ENCODE measurements at places on chromosomes 3 and 15.

DNA sequence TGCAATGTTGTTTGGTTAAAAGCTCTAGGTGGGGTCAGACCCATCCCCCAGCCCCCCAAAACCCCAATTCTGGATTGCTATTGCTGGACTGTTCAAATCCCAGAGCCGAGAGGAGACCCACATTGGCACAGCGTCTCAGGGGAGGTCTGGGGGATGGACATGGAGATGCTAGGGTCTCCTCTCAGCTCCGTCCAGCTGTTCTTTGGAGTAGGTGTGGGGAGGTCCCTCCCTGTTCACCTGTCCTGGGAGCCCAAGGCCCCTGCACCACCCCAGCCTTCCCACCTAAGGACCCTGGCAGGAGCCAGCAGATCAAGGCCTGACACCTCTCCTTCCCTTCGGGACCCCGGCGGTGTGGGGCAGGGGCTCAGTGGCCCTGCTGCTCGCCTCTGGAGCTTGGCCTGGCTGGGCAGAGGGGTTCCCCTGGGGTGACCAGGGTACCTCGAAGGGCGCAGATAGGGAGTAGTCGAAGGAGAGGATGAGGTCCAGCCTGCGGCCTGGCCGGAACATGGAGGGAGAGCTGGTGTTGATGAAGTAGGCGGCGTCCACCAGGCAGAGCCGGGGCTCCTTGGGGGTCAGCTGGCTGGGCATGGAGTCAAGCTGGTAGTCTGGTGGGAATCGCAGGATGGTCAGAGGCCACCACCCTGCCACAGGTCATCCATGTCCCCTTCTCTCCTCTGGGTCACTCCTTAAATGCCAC is 23.9 kb downstream of the PLA2G4D start:
- DNase-seq, result no peak

DNA sequence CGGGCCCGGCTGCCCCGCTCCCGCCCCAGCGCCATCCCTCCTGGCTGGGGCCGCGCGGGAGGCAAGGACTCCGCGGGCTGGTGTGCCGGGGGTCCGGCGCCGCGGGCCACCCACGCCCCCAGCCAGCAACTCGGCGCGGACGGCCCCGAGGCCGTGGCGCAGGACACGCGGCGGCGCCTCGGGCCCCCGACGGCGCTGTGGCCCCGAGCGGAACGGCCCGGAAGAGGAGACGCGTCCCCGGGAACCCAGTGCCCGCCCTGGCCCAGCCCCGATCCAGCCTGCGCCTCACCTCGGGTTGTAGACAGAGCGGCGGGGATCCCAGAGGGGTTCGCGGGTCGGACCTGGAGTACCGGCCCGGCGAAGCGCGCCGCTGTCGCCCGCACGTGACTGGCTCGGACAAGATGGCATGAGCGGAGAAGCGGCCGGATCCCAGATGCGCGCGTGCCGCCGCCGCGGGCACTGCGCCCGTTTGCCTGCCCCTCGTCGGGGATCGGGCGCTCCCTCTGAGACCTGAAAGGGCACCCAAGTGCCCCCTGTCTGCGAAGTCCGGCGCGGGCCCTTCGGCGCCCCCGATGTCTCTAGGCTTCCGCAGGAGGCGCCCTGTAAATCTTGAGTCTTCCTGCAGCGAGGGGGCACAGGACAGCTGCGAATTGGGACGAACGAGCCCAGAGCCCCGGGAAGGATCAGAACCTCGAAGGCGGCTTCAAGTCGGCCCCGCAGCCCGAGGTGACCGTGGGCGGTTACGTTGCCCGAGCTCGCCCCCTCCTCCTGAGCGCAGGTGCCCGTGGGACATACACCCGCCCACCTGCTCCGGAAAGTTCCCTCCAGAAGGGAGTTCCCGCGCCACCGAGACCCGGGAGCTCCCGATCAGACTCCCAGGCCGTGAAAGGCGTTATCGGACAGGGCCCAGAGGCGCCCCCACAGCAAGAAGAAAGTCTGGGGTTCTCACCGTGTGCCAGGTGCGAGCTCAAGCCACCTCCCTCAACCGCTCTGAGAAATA is 598 bp upstream of the SFMBT1 start:
- DNase-seq, result no peak

- peak; percentile 67 for DNase-seq
Measured at GRCh38 chr3:11238880-11239279, 33.3 kb upstream of the ATG7 start.

DNA sequence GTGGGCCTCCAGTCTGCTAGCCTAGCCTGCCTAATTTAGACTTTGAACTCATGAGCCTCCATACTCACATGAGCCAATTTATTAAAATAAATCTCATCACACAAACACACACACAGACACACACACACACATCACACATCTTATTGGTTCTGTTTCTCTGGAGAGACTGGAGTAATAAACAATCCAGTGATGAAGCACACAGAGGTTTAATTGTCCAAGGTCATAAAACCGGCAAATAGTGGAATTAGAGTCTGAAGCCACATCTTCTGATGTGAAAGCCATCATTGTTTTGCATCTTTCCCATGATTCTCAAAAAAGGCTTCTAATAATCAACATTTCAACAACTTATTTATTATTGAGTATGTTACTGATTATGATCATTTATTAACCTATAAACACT is 249.4 kb upstream of the KCNH8 start:
- no peak for DNase-seq

DNA sequence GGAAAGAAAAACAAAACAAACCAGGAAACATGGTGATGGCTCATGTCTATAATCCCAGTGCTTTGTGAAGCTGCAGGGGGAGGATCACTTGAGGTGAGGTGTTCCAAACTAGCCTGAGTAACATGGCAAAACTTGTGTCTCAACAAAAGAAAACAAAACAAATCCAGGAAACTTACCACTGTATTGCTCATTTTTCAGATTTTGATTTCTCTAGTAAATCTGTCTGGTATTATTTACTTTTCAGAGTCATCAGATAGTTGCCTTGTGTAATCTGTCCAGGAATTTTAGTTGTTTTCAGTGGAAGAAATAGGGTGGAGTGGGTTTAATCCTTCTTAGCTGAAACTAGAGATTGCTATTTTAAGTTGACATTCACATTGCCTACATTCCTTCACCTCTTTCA is 91.8 kb upstream of the ALCAM start:
- DNase-seq, result no peak

DNA sequence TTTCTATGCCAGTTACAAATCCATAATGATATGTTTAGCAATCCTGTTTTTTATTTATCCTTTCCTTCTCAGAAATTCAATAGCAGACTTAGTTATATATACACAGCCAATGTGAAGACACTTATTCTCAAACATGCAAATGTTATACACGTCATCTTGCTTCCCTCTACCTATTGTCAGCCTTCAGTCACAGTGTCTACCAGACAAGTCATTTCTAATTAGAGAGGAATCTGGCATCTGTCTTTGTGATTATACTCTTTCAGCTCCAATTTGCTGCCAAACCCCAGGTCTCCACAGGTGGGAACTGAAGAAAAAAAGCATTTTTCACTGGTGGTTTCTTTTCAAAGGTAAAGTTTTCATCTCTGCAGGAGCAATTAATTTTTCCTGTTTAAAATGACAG is 793.1 kb downstream of the AGBL1 start:
- no peak for DNase-seq

DNA sequence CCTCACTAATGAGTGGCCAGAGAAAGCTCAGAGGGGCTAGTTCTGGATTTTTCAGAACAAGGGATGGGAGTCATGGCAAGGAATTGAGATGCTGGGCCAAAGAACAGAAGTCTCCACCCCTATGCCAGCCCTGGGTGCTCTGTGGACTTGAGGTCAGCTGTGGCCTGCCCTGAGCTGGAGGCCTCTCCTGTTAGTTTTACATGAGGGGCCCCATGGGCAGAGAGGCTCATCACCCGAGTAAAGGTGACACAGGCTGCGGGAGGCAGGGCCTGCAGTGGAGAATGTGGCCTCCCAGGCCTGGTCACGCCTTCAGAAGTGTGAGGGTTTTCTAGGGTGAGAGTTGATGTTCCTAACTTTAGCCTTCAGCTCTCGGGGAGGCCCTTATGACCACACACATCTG is 44.9 kb downstream of the ABHD5 start:
- DNase-seq, result no peak

DNA sequence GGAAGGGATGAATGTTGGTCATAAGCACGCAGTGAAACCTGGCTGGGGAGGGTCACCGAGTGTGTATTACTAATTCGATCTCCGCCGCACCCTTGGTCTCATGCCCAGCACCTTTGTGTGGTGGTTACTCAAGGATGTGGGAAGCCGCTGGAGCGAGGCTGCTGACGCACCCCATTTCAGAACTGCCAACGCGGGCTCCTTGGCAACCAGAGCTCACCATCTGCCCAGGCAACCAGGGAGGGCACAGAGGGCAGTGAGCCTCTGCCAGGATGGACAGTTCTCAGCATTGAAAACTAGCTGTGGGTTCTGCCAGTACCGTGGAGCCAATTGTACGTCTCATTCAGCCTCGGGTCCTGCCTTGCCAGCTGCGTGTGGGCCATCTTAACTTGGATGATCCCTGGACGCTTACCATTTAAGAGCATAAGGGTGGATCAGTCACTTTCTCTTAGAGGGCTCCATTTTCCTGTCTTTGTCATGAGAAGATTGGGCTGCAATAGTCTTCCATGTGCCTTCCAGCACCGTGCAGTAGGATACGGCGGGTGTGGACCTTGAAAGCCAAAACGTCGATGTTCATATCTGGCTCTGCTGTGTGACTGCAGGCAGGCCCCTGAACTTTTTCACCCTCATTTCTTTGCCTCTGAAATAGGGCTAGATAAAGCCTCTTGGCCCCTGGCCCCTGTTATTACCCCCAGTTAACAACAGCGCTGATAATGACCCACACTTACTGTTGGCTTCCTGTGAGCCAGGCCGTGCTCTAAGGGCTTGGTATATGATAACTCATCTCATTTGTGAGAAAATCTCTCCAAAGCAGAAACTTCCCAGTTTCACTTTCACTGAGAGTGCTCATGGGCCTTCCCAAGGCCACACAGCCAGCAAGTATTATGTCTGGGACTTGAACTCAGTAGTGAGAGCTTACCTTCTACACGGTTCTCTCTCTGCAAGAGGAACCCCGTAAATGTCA is 238.8 kb downstream of the OPA1 start:
- DNase-seq, result peak; percentile 74

GRCh38 chr3:120177707-120178306 is 83.6 kb upstream of the GSK3B start:
- peak; percentile 70 for DNase-seq

DNA sequence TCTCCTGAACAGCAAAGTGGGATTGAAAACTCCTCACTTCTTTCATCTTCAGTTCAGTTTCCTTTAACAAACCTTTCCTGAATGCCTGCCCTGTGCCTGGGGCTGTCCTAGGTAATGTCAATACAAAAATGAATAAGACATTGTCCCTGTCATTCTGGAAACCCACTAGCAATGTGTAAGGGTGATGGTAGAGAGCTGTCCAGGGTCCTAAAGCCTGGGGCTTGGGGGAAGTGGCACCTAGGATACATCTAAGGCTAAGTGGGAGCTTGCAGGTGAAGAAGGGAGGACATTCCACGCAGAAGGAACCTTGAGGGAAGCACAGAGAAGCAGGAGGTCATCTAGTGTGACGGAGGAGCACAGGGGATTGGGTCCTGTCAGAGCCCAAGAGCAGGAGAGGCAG is 212.7 kb upstream of the PPP2R3A start:
- DNase-seq, result no peak

- no peak for DNase-seq
Measured at GRCh38 chr15:28921919-28922706, 36.3 kb downstream of the APBA2 start.

DNA sequence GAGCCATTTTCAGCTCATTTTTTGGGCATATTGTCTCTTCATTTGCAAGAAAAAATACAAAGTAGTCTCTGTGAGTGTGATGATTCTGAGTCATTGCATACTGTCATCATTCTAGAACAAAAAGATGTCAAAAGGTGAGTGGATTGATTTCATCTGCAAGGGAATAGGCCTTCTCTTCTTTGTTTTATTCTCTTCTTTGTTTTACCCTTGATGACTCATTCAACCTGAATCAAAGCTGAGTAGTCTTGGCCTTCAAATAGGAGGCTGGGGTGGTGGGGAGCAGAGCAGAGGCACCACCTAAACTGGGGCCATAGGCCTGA is 25.4 kb downstream of the CYP19A1 start:
- peak; percentile 16 for DNase-seq

DNA sequence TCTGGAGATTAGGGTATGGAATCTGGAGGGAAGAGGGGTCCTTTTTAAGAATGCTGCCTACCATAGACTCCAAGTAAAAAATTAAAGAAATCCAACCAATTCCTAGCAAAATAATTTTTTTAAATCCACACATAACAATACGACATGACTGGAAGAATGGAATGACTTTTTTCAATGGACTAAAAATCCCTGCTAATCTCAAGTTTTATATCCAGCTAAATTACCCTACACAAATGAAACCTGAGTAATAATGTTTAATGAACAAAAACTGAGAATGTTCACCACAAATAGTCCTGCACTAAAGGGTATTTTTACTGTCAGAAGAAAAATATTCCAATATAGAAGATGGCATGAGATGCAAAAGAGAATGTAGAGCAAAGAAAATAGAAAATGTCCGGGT is 220.3 kb upstream of the AGTR1 start:
- no peak for DNase-seq

GRCh38 chr3:177056927-177057326 is 140.4 kb downstream of the TBL1XR1 start:
- DNase-seq, result no peak

DNA sequence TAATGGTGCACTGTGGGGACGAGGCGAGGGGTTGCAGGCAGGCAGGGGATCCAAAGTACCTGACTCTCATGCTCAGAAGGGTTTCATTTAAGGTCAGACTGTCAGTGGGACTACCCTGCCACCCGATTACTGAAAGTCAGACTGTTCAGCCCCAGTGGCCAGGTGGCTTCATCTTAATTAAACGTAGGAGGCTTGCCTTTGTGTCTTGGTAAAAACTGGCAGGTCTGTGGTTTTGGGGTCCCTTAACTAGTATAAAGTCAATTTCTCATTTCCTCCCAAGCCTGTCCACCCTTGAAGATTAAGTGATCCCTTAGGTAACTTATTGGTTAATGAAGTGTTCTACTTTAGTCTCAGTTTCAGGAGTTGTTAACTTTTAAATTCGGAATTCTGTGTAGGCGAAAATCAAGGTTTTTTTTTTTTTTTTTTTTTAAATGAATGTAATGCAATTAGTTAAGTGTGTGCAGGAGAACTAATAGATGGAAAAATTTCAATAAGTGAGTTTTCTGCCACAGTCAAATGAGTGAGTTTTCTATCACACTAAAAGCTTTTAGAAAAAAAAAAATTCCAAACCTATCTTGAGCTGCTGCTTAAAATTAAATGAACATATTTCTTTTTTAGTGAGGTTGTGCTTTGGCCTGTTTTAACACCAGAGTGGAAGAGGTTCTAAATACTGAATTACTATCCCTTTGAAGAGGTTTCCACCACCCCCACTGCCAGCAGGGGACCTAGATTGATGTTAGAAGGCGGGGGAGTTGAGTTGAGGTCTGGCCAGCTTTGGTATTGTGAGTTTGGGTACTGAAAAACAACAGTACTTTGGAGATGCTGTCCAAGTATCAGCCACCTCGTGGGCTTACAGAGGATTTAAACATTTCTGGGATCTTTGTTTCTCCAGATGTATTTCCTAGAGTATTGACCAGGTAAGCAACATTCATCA is 15.2 kb downstream of the ITPR1 start:
- no peak for DNase-seq

Data from H4 (cell line).